ENCODE measurements at places on chromosomes 3 and 15.

DNA sequence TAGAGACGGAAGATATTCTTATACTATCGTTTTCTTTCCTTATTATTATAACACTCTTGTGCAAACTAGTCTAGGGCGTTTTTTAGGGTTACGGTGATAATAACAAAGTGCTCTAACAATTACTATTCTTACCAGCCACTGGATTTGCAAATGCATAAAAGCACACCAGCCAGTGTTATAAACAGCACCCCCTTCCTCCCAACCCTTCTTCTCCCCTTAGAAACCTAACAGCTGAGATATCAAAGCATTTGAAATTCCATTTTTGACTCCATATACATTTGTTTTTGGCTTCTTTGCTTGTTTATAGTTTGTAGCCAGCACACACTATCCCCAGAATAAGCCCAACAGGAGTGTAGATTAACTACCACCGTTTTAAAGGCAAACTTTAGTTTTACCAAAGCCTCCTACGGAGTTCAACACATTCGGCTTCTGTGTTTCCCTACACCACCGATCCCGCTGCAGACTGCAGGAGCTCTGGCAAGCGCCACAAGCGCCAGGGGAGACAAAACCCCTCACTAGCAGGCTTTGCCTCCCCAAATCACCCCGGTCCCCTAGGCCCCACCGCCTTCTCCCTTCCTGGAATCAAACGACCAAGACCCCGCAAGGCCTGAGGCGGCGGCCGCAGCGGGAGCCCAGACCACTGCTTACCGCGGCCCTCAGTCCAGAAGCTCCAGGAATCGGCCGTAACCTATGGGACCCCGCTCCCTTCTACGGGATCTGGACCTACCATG lies 461 bp downstream of the COPB2 start:
- DNase-seq: no peak

- no peak for DNase-seq
Observed at GRCh38 chr3:182783106-182783505, 10.2 kb upstream of the ATP11B start.

DNA sequence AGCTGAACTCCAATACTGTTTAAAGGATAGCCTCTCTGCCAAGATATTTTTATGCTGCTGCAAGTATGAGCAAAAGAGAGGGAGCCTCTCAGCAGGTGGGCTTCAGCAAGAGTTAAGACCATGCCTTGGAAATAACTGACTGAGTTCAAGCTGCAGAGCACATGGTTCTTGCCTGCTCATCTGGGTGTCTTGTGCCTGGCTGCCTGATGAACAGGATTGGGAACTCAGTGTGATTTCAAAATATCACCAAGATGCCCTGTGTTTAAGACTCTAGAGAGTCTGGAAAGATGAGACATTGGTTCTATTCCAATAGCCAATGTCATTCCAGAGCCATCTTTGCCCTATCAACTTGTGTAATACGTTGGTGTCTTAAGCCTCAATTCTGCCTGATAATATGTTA lies 147.5 kb upstream of the VEPH1 start:
- DNase-seq: no peak

DNA sequence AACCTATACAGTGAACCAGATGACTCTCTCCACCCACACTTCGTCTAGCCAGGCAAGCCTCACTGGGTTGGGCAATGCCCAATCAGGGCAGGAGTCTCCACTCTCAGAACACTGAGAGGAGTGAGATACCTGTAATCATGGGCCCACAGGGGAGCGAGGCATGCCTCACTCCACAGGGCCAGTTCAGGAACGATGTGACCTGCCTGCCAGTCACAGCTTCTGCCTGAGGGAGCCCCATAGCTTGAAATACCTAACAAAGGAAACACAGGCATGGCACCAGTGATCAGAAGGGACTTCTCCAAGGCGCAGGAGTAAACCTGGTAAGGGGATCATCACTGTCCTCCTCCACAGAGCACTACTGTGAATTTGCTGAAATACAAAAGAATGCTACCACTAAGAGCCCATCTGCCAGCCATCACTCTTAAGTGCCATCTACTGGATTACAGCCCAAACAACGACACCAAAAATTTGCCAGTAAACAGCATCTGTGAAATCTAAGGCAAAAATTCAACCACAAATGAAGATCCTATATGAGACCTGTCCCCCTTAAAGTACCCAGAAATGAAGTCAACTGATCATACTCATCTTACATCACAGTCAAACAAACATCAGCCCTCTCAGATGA lies 689.9 kb upstream of the SEMA6D start:
- DNase-seq: no peak

- no peak for DNase-seq
Observed at GRCh38 chr3:37308247-37308646, 133.9 kb upstream of the LRRFIP2 start.
